ENCODE measurements at places on chromosomes 6 and 20.

DNA sequence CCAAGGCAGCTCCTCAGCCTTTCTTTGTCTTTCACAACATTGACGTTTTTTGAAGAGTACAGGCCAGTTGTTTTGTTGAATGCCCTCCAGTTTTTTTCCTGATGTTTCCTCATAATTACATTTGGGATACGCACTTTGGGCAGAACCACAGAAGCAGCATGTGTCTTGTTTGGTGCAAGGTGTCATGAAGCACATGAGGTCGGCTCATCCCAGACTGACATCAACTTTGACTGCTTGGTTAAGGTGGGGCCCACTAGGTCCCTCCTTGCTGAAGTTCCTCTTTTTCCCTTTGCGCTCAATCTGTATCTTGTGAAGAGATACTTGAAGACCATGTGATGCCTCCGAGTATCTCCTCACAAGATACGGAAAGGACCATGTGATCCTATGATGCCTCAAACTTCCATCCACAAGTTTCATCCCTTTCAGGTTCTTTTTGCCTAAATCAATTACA, 10.5 kb downstream of the SNAI1 start:
- no peak for DNase-seq

DNA sequence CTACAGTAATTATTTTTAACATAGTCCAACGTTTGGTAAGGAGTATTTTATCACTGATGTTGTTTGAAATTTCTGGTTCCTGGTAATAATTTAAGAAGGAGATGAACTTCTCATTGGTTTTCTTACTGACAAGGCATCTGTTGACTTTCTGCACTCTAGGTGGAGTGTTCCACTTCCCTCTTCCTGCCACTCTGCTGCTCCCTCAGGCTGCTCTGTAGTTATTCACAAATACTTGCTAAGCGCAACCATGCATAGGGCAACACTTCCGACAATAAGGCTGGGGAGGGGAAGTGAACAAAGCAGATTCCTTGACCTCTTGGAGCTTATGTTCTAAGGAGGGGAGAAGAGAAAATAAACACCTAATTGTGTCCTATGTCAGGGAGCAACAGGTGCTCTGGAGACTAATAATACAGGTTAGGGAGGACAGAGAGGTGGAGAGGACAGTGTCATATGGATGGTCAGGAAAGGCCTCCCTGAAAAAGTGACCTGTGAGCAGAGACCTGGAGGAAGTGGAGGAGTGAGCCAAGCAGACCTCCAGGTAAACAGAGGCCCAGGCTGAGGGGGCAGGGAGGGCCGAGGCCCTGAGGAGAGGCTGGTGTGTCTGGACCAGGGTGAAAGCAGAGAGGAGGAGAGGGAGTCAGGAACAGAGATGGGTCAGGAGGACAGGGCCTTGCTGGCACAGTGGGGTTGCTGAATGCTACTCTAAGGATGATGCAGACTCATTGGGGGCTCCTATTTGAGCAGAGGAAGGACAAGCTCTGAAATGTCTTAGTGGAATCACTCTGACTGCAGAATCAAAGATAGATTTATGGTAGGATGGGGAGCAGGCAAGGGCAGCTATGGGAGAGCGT, 134.8 kb upstream of the SLC24A3 start:
- DNase-seq = no peak

DNA sequence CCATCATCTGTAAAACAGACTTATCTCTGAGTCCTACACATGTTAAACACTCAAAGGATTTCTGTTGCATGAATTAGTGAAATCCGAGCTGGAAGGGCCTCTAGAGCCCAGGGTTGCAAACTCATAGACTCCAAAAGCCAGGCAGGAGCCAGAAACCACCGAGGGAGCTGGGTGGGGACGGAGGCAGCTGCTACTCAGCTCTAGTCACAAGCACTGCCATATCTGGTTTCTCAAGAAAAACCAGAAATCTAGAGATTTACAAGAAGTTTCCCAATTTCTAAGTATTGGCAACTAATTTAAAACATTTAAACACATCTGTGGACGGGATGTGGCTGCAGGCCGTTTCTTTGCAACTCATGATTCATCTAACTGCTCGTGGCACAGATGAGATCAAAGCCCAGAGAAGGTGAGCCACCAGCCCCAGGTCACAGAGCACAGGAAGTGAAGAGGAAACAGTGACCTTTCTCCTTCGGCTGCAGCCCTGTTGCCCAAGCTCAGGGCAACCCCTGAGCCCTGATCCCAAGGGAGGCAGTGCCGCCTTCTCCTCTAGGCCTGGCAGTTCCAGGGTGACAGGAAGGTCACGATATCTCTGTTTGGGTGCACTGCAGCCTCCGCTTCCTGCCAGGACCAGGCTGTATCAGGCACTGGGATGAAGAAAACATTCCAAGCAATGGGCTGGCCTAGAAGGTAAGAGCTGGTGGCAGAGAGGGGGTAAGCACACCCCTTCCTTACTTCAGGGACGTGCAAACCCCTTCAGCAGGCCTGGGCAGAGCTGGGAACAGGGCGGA, 26.4 kb upstream of the PTGIS start:
- DNase-seq = peak; percentile 87

DNA sequence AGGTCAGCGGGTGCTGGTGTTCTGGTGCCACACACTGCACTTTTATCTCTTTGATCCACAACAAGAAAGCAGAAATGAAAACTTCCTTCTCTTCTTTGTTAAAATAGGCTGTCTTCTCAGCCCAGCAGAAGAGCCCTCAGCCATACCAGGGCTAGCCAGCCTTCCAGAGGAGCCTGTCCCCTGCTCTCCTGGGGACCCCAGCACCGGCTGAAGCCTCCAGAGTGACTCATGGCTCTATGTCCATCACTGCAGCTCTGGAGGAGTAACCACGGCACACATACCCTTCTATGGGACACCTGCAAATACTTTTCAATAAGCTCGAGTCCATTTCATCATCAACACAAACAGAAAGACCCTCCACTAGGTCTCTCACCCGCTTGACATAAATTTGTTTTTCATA, 135.6 kb upstream of the CST7 start:
- DNase-seq = no peak

DNA sequence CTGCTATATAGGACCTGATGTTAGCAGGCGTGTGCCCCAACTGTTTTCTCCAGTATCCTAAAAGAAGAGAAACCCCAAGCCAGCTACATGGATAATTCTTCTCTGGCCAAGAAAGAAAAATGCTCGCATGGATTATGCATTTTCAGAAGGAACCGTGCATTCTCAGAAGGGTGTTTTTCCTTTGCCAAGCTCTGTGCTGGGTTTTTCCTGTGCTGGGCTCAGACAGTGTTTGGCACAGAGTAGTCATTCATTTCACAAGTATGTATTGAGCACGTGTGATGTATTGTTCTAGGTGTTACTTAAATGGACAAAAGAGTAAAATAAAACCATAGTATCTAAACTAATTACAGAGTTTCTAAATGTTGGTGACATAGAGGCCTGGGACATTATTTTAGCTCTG, 62.7 kb upstream of the ZNF133 start:
- peak; percentile 29 for DNase-seq

GRCh38 chr20:19256085-19256484, 43.6 kb downstream of the SLC24A3 start:
- peak; percentile 54 for DNase-seq

GRCh38 chr6:99467509-99468106, 42.5 kb upstream of the PNISR start:
- DNase-seq = peak; percentile 48

DNA sequence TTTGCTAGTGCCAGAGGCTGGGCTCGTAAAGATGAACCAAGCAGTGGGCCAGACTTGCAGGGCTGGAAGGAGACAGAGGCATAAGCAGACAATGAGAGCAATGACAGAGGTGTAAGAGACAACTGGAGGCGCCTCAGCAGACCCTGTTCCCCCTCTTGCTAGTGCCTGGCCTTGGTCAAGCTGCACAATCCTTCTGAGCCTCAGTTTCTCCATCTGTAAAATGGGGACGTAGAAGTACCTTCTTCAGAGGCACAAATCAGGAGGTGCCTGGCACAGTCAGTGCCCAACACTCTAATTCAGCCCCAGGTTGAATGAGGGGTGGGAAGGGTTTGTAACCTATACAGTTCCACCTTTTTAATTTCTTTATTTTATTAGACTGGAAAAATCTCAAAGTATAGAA, 23.2 kb downstream of the BPIFB1 start:
- no peak for DNase-seq

GRCh38 chr6:2412731-2413130, 167.3 kb upstream of the GMDS start:
- DNase-seq = peak; percentile 76

GRCh38 chr20:50834599-50835005, 39.7 kb downstream of the BCAS4 start:
- DNase-seq = peak; percentile 84

GRCh38 chr6:4105980-4106536, 27.1 kb upstream of the FAM217A start:
- no peak for DNase-seq

DNA sequence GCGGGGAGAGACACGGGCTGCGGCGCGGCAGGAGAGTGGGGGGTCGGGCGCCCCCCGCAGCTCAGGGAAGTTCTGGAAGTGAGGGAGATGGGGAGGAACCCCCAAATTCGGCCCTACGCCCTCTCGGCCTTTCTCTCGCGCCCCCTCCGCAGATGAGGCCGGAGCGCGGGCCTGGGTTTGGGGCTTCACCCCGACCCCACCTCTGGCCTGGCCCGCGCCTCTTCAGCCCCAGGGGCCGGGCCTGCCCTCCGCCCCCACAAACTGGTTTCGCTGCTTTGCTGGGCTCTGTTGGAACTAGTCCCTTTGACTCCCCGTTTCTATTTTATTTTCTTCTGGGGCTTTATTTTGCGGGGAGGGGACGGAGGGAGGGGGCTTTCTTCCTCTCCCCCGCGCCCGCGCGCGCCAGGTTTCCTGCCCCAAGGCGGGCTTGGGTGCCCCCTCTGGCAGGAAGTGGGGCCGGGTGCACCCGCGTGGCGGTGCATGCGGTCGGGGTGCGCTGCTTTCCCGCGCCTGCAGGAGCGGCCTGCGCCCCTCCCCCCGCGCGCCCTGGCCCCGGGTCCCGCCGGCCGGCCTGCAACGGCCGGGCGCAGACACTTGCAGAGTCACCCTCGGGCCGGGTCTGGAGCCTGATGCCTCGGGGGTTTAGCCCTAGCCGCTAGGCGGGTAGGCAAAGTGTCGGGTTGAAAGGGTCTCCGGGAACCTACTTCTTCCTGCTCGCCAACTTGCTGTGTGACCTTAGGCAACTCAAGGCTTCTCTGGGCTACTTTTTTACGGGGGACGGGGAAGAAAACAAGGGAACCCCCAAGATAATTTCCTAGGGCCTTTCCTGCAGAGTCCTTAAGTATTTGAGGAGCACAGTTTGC, 1.3 kb downstream of the HMGA1 start:
- DNase-seq = peak; percentile 31

- no peak for DNase-seq
Observed at GRCh38 chr20:19207541-19207940, 4.9 kb upstream of the SLC24A3 start.

- DNase-seq = peak; percentile 52
Observed at GRCh38 chr6:108174371-108175175, 8.8 kb downstream of the NR2E1 start.

GRCh38 chr6:25122001-25122400, 157.2 kb upstream of the CARMIL1 start:
- DNase-seq = peak; percentile 38

DNA sequence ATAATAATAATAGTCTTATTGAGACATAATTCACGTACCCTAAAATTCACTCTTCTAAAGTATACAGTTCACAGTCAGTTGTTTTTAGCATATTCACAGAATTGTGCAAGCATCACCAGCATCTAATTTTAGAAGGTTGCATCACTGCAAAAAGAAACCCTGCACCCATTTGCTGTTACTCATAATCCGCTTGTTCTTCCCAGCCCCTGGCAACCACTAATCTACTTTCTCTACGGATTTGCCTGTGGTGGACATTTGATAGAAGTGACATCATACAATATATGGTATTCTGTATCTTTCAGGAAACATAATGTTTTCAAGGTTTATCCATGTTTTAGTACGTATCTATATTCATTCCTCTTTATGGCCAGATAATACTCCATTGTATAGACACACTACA, 41.5 kb upstream of the FAM184A start:
- peak; percentile 88 for DNase-seq

DNA sequence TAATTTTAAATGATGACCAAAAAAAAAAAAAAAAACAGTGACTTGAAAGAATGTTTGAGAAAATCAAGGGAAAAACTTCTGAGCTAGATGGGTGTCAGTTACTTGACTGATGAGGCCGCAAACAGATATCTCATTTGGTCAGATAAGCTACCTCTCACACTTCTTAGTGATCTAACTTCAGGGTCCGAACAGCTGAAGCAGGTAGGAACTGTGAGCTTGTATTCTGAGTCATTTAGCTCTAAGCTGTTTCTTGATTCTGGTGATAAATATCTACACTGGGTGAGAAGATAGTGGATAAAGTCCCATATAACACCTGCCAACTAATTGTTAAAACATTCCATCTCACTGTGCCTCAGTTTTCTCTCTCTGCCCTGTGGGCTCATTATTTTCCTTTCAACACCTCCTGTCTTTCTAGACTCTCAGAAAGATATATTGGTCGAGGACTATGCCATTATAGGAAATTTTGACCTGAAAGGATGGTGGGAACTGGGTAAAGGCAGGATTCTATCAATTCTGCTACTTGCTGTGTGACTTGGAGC, 7.7 kb downstream of the KIF3B start:
- no peak for DNase-seq

DNA sequence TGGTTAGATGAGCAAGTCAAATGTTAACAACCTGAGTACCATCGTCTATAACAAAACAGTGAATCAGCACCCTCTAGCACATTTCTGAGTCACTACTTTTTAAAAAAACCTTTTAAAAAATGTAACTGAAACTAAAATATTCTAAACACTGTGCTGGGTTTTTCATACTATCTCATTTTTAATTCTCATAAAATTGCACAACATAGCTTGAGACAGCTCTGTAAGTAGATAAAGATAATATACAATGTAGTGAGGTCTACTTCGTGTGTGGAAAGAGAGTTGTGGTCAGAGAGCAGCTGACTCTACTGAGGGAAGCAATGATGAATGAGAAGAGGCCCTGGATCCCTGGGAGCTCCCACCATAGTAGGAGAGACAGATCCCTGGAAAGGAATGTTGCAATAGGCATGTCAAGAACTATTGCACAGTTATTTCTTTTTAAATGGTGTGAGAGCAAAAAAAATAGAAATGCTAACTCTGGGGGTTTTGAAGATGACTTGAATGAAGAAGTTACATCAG, 13.6 kb upstream of the CALHM6 start:
- peak; percentile 98 for DNase-seq

DNA sequence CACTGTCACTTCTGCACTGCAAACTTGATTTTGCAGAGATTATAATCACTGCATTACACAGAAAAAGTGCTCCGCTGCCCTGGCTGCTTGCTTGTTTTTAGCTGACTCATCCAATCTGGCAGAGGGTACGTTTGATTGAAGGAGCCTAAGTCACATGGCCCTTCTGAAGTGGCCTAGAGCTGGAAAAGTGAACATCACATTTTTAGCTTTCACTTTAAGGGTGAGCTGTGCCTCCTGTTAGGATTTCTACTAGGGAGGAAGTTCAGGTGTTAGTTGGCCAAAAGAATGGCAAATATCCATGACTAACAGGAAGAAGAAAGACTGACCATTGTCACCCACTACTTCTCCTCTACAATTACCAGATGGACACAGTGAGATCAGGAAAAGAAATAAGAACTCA, 889.1 kb upstream of the MAP3K7 start:
- peak; percentile 56 for DNase-seq

All from choroid plexus epithelial cell (primary cell).